Bladder microvascular endothelial cell (primary cell): ENCODE measurements at places on chromosomes 12 and 14. TPM values are rescaled to one million over a fixed set of nuclear protein-coding genes. Genes with fewer than 3 reads are reported as not detected.

The KRT4 gene
- not detected in 2 replicates for total RNA-seq

The GAS2L3 gene
- 23.3 and 25.3 TPM in 2 replicates for total RNA-seq

The KRT74 gene
- total RNA-seq, result not detected in 2 replicates

The HSPB8 gene
- 1.1 and 1.9 TPM in 2 replicates for total RNA-seq

The SLCO1A2 gene
- 0.19 TPM in 1 of 2 replicates, not detected in the other for total RNA-seq

The PLBD1 gene
- 0.38 and 1.3 TPM in 2 replicates for total RNA-seq

The LMO3 gene
- not detected in 2 replicates for total RNA-seq

The TPH2 gene
- not detected in 2 replicates for total RNA-seq

The LMNTD1 gene
- not detected in 2 replicates for total RNA-seq
